NCI-H1930 (cell line): ENCODE measurements at places on chromosomes 12 and 14.

DNA sequence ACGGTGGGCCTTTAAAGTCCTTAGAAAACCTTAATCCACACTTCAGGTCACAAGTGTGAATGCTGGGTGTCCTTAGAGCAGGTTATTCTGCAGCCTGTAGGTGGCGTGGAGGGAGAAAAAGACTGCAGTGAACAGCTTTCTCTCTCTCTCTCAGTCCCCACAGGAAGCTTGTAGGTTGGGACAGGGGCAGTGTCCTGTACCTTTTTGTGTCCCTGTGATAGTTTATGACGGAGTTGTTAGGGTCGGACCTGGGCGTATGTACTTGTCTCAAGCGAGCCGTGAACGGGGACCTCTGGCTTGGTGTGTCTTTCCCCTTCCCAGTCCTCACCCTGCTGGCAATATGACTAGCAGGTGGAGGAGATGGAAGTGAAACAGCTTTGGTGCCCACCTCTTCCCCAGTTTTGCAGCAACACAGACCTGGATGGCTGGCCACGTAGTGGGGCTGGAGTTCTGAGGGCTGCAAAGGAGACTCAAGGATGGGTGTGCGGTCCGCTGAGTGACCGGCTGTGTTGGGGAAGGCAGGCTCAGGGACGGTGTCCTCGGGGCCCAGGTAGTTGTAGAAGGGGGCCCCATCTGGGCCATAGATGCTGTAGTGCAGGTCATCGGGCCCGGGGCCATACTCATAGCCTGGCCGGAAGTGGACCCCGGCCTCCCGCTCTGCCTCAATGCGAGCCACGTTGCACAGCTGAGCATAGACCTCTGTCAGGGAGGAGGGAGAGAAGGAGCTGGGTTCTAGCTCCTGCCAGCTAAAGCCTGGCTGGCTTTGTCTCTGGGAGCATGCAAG lies 8.9 kb downstream of the ISCA2 start:
- no peak for DNase-seq

GRCh38 chr14:86311151-86311550 lies 781.2 kb downstream of the FLRT2 start:
- DNase-seq = no peak

DNA sequence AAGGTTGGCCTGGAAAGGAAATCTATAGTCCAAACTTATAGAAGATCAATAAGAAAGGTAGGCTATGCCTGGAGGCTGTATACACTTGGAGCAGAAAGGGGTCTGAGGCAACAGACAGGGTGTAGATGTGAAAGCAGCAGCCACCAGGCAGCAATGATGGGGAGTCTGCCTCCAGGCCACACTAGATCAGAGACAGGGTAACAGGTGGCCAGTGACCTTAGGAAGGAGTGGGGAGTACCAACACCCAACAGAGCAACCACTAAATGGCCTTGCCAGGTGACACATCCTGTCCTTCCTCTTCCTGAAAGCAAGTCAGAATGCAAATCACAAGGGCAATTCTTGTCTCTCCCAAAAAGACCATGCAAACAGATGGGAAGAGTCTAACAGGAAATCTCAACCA lies 46.4 kb upstream of the NID2 start:
- no peak for DNase-seq

DNA sequence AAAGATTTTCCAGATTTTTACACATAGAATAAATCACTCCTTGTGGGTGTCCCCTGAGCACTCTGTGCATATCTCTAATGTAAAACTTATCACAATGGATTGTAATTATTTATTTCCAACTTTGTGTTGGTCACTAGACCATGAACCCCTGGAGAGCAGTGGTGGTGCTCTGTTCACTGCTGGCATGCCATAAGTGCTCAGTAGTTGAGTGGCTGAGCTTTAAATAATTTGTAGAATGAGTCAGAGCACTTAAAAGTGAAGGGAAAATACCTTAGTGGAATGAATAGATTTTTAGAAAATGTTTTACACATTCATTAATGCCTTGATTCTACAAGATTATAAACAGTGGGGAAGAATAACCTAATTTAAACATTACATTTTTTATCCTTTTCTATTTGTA lies 6.3 kb downstream of the MGAT4C start:
- DNase-seq = no peak

GRCh38 chr12:19772776-19773175 lies 333.5 kb downstream of the AEBP2 start:
- DNase-seq = no peak

DNA sequence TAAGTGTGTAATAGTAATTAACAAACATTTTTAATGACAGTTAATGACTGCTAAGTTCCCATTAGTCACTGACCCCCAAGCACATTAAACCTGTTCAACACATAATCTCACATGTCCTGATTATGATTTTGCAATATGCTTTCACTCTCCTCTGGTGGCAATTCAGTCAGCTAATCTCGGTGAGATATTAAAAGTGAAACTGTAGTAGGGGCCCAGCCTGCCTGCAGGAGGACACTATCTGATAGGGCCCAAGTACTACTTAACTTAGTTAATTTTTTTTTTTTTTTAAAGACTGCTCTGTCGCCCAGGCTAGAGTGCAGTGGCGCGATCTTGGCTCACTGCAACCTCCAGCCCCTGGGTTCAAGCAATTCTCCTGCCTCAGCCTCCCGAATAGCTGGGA lies 48.8 kb downstream of the CIT start:
- no peak for DNase-seq

DNA sequence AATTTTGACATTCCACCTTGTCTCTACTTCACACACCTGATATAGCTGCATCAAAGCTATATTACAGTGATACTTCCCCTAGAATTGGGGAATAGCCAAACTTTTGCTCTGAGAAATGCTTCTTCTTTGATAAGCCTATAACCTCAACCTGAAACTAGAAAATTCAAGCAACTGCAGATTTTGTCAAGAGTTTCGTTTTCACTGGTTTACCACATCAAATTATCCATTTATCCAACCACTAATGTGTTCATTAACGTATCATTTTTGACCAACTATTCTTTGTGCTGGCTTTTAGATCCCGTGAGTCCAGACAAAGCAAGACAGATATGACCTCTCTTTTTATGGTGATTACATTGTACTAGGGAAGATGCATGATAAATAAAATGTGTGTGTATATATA lies 13.5 kb upstream of the TAS2R46 start:
- DNase-seq = no peak

GRCh38 chr12:2618291-2618995 lies 176.3 kb upstream of the FKBP4 start:
- DNase-seq = no peak

- DNase-seq = no peak
Observed at GRCh38 chr14:34857689-34858449, 17.3 kb downstream of the BAZ1A start.

DNA sequence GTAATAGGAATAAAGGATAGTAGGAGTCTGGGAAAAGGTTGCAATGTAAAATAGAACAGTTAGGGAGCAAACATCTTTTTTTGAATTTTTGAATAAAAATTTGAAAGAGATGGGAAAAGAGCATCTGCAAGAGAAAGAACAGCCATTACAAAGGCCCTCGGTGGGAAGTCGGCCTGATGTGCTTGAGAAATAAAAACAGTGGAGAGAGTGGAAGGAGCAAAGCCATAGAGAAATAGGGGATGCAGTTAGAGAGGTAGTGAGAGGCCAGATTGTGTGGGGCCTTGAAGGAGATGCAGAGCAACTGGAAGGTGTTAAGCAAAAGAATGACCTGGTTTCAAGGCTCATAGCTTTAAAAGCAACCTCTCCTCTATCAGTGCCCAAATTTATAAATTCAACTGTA lies 409.8 kb downstream of the RERGL start:
- DNase-seq = no peak

- DNase-seq = no peak
Observed at GRCh38 chr12:22828066-22828465, 203.1 kb downstream of the ETNK1 start.

DNA sequence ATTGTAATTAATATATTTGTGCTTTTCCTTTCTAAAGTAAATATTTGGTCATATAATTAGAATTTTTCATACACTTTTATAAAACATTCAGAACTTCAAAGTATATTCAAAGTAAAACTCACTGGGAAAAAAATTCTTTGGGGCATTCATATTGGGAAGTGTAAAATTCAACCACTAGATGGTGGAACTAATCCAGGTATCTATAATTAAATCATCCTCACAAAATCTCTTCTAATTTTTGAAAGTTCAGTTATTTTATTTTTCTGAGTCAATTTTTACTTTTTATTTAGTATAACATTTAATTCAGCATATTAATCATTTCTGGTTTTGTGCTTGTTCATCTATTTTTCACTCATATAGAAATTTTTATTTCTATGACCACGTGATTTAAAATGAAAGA lies 81.0 kb downstream of the NTS start:
- no peak for DNase-seq

- no peak for DNase-seq
Observed at GRCh38 chr14:69493791-69494190, 9.3 kb downstream of the PLEKHD1 start.

DNA sequence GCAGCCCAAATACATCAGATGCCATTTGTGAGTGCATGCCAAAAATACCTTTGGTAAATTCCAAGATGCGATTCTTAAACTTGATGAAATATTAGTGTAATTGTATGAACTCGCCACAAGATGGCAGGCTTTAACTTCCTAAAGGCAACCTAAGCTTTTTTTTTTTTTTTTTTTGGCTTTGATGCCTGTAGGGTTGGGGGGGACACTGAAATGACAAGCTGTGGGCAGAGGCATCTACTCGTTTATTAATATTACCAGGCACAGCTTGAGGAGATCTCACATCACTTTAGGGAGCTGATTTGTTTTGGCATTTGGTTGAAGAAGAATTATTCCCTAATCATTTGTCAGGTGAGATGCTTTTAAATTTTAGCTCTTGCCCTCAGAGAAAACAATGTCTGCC lies 126.7 kb upstream of the CCDC196 start:
- DNase-seq = peak; percentile 29

- no peak for DNase-seq
Observed at GRCh38 chr14:66603945-66604344, 96.0 kb downstream of the GPHN start.

DNA sequence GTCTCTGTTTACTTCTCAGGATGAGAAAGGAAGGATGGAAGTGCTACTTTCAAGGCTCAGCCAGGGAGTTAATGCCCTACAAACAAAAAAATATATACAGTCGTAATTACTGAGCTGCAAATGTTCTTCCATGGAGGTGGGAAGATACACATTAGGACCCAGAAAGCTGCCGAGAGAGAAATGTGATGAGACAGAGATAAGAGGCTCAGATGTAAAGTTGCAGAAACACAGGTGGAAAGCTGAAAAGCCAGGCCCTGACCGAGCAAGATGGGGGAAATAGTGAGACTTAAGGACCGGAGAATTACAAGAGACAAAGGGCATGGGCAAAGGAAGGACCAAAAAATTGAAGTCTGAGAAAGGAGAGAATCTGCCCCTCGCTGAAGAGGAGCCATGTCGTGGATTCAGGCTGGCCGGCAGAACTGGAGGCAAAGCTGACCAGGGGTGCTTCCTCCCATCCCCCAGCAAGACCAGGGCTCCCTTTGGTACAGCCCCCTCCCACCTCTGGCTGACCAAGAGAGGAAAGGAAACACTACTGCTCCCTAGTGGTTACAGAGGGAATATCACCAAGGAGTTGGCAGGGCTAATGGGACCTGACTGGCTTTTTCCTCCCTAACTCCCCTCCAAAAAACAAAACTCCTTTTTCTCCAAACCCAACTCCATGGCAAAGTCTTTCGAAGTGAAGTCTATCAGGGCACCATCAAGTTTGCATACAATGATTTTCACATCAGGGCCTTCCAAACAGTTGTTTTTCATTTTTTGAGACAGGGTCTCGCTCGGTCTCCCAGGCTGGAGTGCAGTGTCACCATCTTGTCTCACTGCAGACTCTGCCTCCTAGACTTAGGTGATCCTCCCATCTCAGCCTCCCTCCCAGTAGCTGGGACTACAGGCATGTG lies 12.1 kb downstream of the ZFHX2 start:
- DNase-seq = peak; percentile 31

DNA sequence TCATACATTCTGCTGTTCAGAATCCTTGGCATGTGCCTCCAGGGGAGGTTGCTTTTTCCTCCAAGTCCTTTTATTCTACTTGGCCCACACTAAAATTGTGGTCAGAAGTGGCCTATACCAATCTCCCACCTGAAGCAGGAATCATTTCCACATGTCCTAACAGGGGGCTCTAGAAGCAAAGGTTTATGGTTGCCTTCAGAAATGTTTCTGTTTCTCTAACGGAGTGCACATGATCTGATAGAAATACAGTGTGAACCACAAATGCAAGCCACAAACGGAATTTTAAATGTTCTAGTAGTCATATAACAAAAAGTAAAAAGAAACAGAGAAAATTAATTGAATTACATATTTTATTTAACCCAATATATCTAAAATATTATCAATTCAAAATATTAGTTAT lies 4.0 kb downstream of the PTGER2 start:
- no peak for DNase-seq

DNA sequence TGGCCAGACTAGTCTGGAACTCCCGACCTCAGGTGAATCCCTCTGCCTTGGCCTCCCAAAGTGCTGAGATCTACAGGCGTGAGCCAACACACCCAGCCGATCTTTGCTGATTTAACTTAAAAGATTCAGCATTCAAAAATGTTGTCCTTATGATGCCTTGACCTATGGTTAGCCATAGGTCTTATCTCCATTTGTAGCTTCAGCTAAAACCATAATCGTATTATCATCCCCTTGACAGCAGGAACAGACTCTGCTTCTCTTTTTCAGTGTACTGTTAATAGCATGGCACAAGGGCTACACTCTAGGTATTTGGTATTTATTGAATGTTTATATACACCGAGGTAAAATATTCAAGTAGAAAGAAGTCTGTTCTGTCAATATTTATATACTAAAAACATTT lies 15.3 kb downstream of the CCDC62 start:
- DNase-seq = no peak

DNA sequence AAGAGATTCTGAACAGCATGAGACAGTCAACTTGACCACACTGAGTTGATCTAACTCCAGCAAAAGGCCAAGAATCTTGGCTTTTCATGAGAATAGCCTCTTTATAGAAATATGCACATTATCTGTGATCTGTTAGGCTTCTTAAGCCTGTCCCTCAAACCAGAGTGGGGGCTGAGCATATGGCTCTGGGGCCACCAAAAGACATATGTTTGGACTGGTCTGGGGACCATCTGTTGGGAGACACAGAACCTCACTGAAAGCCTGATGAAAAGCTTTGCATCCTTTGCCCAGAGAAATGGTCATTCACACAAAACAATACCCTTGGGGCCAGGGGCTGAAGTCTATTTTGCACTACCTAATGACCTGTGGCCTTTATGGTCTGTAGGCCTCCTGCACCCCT lies 165.3 kb upstream of the PRMT8 start:
- no peak for DNase-seq
